Hematopoietic multipotent progenitor cell treated with erythropoietin and hydrocortisone succinate and interleukin-3 and kit ligand, for 8 days (in vitro differentiated cells): ENCODE measurements at places on chromosomes 13 and 19.

DNA sequence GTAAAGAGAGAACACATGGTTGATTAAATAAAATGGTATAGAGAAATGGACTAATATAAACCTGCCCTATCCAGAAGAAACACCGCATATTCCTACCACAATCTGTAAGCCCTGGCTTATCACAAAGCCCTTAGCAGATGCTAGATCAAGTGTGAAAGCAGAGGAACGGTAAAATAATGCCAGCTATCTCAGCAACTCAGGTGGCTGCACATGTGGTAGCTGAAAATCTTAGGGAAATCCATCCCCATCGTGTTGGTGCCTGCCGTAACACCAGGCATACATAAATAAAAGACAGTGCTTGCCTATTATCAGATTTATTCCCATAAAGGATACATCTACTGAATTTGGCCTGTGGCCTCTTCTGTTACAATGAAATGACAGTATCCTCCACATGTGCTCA is 304.1 kb upstream of the MAB21L1 start:
- no peak for DNase-seq

- DNase-seq, result no peak
These were observed 3.6 kb downstream of the ZNF507 start for GRCh38 chr19:32349051-32349450.

DNA sequence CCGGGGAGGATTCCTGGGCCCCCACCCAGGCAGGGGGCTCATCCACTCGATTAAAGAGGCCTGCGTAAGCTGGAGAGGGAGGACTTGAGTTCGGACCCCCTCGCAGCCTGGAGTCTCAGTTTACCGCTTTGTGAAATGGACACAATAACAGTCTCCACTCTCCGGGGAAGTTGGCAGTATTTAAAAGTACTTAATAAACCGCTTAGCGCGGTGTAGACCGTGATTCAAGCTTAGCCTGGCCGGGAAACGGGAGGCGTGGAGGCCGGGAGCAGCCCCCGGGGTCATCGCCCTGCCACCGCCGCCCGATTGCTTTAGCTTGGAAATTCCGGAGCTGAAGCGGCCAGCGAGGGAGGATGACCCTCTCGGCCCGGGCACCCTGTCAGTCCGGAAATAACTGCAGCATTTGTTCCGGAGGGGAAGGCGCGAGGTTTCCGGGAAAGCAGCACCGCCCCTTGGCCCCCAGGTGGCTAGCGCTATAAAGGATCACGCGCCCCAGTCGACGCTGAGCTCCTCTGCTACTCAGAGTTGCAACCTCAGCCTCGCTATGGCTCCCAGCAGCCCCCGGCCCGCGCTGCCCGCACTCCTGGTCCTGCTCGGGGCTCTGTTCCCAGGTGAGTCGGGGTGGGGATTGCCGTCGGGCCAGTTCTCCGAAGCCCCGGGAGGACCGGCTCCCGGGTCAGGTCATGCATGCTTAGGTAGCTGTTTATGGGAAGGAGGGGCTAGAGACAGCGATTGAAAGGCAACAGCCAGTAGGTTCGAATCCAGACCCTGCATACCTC is at the start of gene ICAM1:
TSS of gene ICAM1 (plus strand) at position 505 of the 779 bp plus-strand sequence. CDS start at position 545, 40 bp downstream.
- peak; percentile 54 for DNase-seq

- DNase-seq, result no peak
These were observed at the start of gene KCNN1 for GRCh38 chr19:17966550-17967256. Gene KCNN1 (plus strand): TSS chr19:17967107. CDS start chr19:17973889, 6,782 bp downstream.

DNA sequence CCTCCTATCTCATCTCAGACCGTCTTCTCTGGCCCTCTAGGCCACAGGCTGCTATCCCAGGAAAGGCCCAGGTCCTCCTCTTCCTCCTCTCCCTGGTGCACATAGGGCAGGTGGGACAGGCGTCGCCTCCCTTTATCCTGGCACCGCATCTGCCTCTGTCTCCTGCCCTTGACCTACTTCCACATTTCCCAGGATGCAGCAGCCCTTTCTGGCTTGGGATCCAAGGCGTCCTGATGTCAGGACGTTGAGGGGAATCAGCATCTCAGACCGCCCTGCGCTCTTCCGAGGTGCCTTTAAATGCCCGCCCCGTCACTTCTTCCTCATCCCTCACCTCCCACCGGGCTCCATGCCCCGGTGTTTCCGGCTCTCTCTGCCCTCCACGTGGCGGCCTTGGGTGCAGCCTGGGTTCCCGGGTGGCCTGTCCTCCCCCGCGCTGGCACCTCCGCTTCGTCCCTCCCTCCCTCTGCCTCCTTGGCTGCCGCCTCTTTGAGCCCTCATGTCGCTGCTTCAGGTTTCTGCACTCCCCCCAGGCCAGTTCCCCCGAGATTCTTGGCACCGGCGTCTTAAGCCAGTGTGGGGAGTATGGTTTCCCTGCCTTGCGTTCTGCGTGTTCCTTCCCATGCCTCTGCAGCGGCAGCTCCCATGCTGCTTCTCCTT is 66.3 kb downstream of the KDM4B start:
- no peak for DNase-seq

- no peak for DNase-seq
These were observed 19.1 kb downstream of the IRGC start for GRCh38 chr19:43735013-43735412.

- peak; percentile 25 for DNase-seq
These were observed 16.8 kb downstream of the MBD3L2B start for GRCh38 chr19:7004313-7004931.
